MCF 10A (cell line): ENCODE measurements at places on chromosomes 3 and 15. TPM values are rescaled to one million over a fixed set of nuclear protein-coding genes. Genes with fewer than 3 reads are reported as not detected.

SPTBN5 gene
- 1.1 TPM in 2 replicates for total RNA-seq

CCR8 gene
- total RNA-seq, result not detected in 2 replicates

TMEM212 gene
- not detected in 2 replicates for total RNA-seq

FRMD4B gene
- 39.0 and 51.9 TPM in 2 replicates for total RNA-seq

UBAP1L gene
- total RNA-seq, result 3.0 and 3.5 TPM in 2 replicates

GPR15 gene
- total RNA-seq, result not detected in 2 replicates

DNAJA4 gene
- not detected in 2 replicates for total RNA-seq

GOLGA6B gene
- total RNA-seq, result not detected in 2 replicates

CASR gene
- not detected in 2 replicates for total RNA-seq

SCG5 gene
- 4.0 and 7.4 TPM in 2 replicates for total RNA-seq

ZKSCAN7 gene
- not detected in 2 replicates for total RNA-seq

GOLGA6L10 gene
- total RNA-seq, result 1.9 and 2.6 TPM in 2 replicates

SLC2A2 gene
- total RNA-seq, result not detected in 2 replicates

GNAT1 gene
- total RNA-seq, result 0.49 TPM in 1 of 2 replicates, not detected in the other
